ENCODE measurements at places on chromosomes 12 and 14.

GRCh38 chr12:54708826-54709225, 60.7 kb upstream of the DCD start:
- no peak for DNase-seq

DNA sequence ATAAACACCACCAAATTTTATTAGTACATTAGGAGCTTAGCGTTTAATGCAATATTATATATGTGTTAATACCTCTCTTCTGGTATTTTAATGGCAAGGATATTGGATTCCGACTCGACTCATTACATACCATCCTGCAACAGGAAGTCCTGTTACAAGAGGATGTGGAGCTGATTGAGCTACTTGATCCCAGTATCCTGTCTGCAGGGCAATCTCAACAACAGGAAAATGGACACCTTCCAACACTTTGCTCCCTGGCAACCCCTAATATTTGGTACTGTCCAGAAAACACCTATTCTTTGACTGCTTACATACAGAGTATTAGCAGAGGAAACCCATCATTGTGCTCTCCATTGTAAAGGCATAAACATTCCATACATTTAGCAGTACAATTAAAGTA, 45.2 kb downstream of the VEZT start:
- no peak for DNase-seq

GRCh38 chr12:98939926-98940325, 294.8 kb downstream of the APAF1 start:
- DNase-seq = no peak

- no peak for DNase-seq
Measured at GRCh38 chr12:130434560-130434959, 96.9 kb downstream of the PIWIL1 start.

GRCh38 chr14:104983231-104983721, 2.3 kb upstream of the CLBA1 start:
- DNase-seq = no peak

GRCh38 chr14:71714225-71714624, 218.0 kb upstream of the RGS6 start:
- peak; percentile 75 for DNase-seq

Data from skeletal muscle cell (primary cell).